ENCODE measurements at places on chromosomes 7 and 10.

- no peak for DNase-seq
Observed at GRCh38 chr7:114153700-114154099, 234.9 kb upstream of the PPP1R3A start.

GRCh38 chr10:91879515-91880170 is 29.6 kb downstream of the FGFBP3 start:
- DNase-seq = no peak

GRCh38 chr10:132134241-132135052 is 52.3 kb upstream of the DPYSL4 start:
- DNase-seq = no peak

- no peak for DNase-seq
Observed at GRCh38 chr7:7816084-7816483, 97.7 kb upstream of the RPA3 start.

DNA sequence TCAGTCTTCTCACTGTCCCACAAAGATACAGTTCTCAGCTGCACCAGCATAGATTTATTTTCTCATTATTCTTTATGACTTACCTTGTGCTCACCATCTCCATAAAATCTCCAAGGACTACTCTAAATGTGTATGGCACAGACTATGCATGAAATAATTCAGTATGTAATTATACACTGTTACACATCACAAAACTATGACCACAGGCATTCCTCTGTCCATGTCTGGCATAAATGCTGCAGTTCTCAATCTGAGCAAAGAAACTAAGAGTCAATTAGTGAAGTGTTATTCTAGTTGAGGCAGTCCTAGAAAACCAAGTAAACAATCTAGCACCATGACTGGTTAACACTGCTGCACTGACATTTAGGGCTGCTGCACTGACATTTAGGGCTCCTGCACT is 2.7 kb downstream of the CYCS start:
- no peak for DNase-seq

DNA sequence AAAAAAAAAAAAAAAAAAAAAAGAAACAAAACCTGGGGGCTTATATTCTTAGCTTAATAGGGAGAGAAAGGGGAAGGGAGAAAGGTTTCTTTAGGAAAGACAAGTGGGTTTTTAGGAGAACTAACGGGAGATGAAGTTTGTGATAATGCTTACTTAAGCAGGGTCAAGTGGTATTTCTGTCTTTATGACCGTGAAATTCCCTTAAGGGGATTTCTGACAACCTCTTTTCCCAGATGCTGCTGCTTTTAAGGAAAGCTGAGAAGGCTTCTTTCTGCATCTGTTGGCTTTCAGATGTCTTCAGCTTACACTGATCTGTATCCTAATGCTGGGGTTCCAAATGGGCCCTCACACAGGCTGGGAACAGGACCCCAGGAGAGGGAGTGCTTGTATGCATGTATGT is 42.6 kb downstream of the ADAMTS14 start:
- DNase-seq = no peak

DNA sequence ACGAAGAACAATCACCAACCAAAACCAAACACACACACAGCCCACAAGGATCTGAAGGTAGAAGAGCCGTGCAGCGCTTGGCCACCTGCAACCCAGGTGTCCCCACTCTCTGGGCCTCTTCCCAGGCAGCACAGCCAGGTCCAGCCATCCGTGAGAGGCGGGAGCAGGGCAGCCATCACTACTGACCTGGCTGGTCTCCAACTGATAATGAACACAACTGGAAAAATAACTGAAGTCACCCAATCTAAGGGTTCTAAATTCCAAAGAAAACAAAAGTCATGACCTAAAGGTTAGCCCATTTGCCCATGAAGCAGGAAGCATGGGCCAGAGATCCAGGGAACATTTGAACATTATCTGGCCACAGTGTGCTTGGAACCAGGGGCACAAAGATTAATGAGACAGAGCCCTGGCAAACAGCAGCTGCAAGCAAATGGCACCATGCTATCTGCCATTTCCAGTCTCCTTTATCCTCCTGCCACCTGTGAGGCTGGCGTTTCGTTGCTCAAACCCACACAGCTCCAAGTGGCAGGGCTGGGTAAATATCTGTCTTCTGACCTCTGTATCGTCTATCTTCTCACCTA is 207.9 kb downstream of the TNS3 start:
- DNase-seq = no peak

- peak; percentile 31 for DNase-seq
Observed at GRCh38 chr7:117435475-117436043, 8.3 kb upstream of the ASZ1 start.

DNA sequence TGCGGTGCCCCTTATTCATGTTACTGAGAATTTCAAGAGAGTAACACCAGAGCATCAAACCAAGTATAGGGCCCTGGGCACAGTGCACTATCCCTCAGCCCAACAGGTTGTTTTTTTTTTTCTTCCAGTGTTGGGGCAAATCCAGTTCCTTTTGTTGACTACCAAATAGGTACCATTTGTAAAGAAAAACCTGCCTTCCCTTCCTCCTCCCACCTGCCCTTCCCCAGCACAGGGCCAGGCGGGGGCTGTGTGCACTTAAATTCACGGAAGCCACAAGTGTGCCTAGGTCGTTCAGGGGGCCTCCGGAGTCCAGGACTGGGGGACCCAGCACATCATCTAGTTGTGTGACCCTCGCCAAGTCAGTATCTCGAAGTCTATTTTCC is 595 bp upstream of the SFXN4 start:
- DNase-seq = no peak

DNA sequence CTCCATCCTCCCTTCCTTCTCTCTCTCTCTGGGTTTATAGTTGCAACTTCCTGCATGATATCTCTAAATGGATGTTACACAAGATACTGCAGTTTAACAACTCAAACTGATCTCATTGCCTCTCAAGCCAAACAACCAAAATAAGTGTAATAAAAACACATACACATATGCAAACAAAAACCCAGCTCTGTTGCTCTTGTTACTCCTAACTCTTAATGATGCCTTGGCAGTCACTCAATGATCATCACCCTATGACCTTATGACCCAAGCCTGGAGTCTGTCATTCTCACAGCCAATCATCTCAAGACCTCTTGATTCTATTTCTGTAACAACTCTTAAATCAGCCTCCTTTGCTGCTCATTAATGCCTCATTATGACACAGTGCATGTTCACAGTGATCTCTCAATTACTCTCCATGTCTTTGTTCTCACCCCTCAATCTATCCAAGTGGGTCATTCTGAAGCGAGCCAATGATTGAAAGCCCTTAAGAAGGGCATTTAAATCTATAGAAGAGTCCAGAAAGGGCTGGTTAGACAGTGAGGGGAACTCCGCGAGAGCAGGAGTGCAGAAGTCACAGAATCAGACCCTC is 210.9 kb downstream of the INHBA start:
- no peak for DNase-seq

- no peak for DNase-seq
Observed at GRCh38 chr10:110462166-110463095, 35.3 kb upstream of the DUSP5 start.

DNA sequence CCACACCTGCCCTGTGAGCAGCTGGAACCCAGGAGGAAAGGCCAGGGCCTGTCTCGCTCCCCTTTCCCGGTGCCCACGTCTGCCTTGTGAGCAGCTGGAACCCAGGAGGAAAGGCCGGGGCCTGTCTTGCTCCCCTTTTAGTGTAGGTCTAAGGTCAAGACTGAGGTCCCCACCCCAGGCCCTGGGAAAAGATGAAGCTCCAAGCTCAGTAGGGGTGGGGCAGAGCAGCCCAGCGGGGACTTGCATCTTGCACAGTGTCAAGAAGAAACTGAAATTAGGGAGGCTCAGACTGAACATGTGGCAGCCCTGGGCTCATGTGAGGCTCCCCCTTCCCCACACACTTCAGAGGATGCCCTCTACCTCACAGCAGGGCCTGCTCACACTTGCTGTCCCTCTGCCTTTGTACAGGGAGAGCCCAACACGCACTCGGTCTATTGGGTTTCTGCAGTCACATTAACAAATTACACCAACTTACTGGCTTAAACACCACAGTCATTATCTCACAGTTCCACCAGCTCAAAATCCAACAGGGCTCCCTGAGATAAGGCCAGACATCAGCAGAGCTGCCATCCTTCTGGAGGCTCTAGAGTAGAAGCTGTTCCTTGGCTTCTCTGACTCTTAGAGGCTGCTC is 12.4 kb downstream of the POLL start:
- no peak for DNase-seq

DNA sequence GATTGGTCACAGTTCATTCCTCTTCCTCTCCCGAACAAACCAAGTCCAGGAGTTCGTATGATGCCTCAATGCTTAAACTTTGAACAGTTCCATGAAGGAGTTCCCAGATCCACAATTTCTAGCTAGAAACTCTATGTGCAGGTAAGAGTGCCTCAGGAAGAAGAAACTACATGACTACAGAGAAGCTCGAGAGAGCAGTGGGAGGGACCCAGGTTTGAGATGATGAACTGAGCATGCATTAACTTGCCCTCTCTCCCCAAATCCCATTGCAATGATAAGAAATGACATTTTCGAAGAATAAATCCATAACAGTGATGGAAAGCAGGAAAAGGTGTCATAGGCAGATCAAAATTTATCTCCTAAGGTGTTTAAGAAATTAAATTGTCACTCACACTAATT is 140.6 kb upstream of the JCAD start:
- no peak for DNase-seq
